Airway epithelial cell (primary cell): ENCODE measurements at places on chromosomes 12 and 14. TPM values are rescaled to one million over a fixed set of nuclear protein-coding genes. Genes with fewer than 3 reads are reported as not detected.

The NYNRIN gene
- total RNA-seq: 16.4 and 21.9 TPM in 2 replicates

The PRB2 gene
- not detected in 2 replicates for total RNA-seq

The LBHD2 gene
- not detected in 2 replicates for total RNA-seq

The RERG gene
- 0.09 and 0.28 TPM in 2 replicates for total RNA-seq

The BCL7A gene
- 19.3 and 25.4 TPM in 2 replicates for total RNA-seq

The TEX22 gene
- total RNA-seq: 0.07 TPM in 1 of 2 replicates, not detected in the other

The RIMBP2 gene
- not detected in 2 replicates for total RNA-seq

The SFSWAP gene
- 18.1 and 21.9 TPM in 2 replicates for total RNA-seq

The OXA1L gene
- 67.5 and 105 TPM in 2 replicates for total RNA-seq

The SLC22A17 gene
- total RNA-seq: 3.8 and 5.4 TPM in 2 replicates

The DPF3 gene
- 0.28 TPM in 1 of 2 replicates, not detected in the other for total RNA-seq

The CLEC1A gene
- total RNA-seq: not detected in 2 replicates

The MUCL1 gene
- 4.7 TPM in 1 of 2 replicates, not detected in the other for total RNA-seq

The CLEC2A gene
- total RNA-seq: not detected in 2 replicates
